DMS 273 treated with DMSO at 0.1 percent for 48 hours (cell line): ENCODE measurements at places on chromosomes 7 and 10.

GRCh38 chr10:104300736-104301292 is 31.8 kb downstream of the GSTO2 start:
- DNase-seq: peak; percentile 97

DNA sequence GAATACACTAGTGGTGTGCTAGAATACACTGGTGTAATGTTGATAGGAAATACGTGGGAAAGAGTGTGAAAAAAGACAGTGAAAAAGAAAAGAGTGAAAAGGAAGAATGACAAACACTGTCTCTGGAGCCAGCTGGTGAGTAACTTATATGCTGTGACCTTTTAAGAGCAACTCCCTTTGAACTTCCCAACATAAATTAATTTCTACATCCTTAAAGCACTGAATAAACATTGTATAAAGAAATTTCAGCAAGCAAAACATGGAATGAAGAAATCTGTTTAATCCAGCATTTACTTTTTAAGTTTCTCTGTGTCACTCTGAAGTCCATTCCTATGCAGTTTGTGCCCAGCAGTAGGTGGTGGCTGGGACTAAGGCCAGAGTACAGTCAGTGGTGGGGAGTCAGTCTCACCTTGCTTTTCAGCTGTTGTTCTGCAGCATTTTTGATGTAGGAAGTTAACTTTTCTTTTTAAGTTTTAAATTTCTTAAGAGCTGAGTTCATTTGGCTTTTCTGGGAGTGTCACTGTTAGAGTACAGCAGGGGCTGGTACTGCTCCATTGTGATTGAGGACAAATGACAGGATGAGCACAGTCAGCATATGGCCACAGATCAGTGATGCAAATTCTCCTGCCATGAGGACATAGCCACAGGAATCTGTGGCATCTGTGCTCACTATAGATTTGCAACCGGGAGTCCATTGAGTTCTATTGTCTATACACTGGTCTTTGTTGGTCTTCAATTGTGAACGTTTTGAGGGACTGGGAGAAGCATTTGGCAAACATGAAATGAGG is 321.8 kb downstream of the ZNF248 start:
- DNase-seq: no peak

DNA sequence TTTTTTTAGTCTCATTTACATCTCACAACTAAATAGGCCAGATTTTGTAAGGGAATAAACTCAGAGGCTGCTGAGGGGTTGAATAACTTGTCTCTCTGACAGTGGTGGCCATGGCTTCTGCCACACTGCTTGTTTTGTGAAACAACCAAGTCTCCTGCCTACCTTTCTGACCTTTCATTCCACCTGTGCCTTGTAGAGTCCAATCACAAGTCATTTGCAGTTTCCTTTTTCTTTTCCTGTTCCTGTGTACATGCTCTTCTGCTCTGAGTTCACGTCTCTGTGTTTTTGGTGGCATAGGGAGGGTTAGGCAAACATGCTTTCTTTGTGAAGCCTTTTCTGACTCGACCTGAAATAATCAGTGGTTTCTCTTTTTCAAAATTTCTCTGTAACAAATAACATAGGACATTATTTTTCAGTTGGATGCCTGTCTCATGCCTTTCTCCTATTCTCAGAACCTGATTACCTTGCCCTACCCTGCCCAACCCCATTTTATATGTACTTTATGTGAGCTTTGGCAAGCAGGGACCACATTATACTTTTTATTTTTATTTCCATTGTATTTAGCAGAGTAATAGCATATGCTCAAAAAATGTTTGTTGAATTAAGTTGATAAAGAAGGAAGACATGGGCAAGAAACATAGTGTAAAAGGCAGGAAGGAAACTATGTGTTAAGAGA is 81.7 kb downstream of the HDAC9 start:
- no peak for DNase-seq

DNA sequence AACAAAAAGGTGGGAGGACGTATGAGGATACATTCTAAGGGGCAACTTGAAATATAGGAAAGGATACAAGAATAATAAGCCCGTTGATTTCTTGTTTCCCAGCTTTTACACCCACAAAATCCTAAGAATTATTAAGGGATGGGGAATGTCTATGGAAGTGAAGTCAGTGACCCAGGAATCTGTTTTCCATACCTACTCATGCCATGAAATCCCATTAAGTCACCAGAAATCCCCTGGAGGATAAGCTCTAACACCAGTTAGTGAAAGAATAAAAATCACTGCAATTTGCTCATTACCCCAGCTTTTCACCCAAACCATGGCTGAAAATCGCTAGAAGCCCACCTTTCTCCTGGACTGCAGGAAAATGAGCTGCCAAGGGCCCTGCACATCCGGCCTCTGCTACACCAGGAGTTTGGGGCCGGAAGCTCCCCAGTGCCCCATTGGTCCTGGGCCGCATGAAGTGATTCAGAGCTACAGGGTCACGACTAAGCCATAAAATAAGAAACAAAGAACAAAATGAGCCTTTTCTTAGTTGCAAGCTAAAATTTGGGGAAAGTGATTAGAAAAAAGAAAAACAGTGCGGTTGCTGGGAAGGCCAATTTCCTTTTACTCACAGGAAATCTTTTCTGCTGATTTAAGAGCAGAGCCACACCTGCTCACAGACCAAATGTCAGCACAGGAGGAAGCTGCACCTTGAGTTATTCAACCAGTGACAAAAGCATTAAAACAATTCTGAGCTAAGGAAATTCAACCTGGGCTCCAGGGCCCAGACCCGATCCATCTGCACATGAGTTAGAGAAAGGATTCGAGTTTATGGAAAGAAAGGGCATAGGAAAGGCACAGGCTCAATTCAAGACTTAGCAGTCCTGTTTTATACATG is 40.3 kb downstream of the HIPK2 start:
- DNase-seq: no peak

DNA sequence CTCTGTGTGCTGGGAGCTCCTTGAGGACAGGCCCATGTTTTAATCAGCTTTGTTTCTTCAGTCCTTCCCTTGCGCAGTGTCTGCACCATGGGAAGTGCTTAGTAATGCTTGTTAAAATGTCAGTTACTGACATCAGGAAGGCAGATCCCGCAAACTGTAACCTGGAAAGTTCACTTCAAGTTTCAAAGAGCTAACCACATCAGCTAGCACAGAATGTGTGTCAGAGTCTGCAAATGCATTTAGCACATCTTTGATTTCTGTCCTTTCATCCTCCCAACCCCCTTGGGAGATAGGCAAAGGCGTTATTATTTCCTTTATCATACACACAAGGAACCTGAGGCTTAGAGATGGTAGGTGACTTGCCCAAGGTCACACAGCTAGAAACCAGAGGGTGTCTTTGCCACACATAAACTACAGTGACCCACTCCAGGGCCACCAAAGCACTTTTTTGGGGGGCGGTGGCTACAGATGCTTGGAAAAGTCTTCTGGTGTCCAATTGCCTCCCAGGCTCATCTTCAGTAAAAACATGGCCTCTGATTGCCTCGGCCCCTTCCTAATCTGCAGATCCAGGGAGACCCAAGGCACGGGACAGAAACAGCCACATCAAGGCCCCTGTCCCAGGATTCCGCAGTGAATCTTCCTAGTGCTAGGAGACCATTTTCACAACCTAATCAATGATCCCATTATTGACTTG is 116.2 kb upstream of the GPR26 start:
- DNase-seq: no peak

- DNase-seq: no peak
These were observed 39.6 kb downstream of the YKT6 start for GRCh38 chr7:44240376-44240775.

DNA sequence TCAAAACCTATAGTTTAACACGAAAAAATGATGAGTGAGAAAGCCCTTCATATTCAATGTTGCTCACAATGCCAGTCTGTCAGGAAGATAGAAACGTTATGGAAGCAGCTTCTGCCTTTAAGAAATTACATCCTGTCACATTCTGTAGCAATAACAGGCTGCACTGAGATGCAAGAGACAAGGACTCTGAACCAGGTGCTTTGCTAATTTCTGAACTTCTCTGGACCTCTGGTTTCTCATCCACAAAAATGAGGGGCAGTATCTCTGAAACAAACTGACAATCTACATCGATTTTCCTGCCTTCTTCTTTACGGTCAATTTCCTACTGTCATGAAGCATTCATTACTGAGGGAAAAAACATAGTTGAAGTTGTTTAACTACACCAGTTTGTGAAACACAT is 234.0 kb downstream of the SNX13 start:
- DNase-seq: no peak

- DNase-seq: no peak
These were observed 35.5 kb downstream of the PPP1R3C start for GRCh38 chr10:91597197-91597881.

- no peak for DNase-seq
These were observed 80.0 kb downstream of the SLC25A13 start for GRCh38 chr7:96241855-96242254.

DNA sequence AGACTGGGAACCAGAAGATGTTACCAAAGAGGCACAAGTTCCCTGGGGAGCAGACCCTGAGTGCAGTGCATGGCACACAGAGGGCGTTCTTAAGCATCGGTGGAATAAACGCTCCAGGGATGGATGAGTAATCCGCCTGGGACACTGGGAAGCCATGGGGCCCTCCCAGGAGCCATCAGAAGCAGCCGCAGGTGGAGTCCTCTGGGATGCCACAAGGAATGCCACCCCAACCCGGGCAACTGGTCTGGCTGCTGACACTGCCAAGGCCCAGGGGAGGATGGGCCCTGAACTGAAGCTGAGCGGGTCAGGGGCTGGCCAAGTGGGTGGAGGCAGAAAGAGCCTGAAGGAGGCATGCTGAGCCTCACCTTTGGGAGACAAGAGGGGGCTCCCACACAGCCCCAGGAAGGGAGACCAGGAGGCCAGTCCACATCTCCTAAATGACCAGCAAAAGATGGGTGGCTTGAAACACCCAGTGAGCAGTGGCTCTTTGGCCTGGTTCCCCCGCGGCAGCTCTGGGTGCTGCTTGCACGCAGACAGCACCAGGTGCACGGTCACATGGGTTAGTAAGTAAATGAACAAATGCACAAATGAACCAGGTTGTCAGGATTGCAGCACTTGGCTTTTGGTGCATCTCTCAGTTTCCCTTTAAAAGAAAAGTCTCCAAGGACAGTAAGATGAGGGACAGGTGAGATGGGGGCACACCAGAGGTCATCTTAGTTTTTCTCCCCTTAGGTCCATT is 141.3 kb upstream of the ZMIZ1 start:
- no peak for DNase-seq

- no peak for DNase-seq
These were observed 17.6 kb downstream of the FKBP6 start for GRCh38 chr7:73345538-73345937.

DNA sequence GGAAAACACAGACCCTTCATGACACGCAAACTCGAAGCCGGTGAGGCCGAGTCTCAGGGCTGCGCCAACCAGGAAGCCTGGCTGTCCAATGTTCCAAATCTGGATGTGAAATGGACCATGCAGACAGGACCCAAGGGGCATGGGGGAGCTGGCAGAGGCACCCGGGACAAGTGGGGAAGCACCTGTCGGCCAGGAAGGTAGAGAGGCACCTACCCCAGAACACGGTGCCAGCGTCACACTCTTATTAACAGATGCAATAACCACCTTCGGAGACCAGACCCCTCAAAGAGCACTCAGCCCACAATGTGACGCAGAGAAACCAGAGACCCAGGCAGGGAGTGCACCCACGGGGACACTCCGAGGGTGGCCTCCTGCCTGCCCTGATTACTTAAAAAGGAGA is 88.3 kb upstream of the PDGFA start:
- no peak for DNase-seq
